NCI-H524 (cell line): ENCODE measurements at places on chromosomes 7 and 10.

DNA sequence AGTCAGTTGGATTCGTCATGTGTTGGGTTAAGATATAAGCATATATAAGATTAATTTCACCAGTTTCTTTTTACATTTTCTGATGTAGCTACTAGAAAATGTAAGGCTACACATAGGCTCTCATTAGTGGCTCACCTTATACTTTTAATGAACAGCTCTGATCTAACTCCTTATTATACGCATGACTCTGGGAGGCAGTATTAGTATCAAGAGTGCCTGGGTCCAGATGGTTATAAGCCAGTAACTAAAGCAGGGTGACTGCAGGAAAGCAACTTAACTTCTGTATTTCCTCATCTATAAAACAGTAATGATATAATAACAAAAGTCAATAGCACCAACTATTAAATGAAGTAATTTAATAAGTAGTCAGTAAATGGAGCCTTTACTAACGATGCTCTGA lies 1.4 kb upstream of the ELMO1 start:
- DNase-seq: peak; percentile 85

- peak; percentile 3 for DNase-seq
These were observed 108.6 kb downstream of the SRI start for GRCh38 chr7:88111140-88111743.

- no peak for DNase-seq
These were observed 87.2 kb downstream of the GSDME start for GRCh38 chr7:24669971-24670591.

GRCh38 chr7:143042159-143042789 lies 9.9 kb upstream of the OR6V1 start:
- peak; percentile 76 for DNase-seq

GRCh38 chr10:69057261-69057950 lies 30.5 kb upstream of the SRGN start:
- no peak for DNase-seq

- no peak for DNase-seq
These were observed 65.9 kb upstream of the FZD1 start for GRCh38 chr7:91198371-91198770.

DNA sequence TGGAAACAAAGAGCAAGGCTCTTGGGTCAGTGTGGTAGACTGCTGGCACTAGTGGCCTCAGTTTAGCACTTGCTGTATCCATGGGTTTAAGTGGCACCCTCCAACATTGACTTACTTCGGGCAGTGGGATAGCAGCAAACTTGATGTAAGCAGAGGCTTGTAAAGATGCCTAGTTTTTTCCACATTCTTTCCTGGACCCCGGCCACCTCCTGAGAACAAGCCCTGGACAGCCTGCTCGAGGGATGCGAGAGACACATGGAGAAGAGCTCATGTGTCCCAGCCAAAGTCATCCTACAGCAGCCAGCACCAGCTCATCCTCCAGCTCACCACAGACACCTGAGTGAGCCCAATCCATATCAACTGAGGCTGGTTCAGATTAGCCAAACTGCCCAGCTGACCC lies 142.7 kb upstream of the PCBD1 start:
- DNase-seq: no peak

- no peak for DNase-seq
These were observed 898.6 kb downstream of the KCNMA1 start for GRCh38 chr10:76738991-76739390.

DNA sequence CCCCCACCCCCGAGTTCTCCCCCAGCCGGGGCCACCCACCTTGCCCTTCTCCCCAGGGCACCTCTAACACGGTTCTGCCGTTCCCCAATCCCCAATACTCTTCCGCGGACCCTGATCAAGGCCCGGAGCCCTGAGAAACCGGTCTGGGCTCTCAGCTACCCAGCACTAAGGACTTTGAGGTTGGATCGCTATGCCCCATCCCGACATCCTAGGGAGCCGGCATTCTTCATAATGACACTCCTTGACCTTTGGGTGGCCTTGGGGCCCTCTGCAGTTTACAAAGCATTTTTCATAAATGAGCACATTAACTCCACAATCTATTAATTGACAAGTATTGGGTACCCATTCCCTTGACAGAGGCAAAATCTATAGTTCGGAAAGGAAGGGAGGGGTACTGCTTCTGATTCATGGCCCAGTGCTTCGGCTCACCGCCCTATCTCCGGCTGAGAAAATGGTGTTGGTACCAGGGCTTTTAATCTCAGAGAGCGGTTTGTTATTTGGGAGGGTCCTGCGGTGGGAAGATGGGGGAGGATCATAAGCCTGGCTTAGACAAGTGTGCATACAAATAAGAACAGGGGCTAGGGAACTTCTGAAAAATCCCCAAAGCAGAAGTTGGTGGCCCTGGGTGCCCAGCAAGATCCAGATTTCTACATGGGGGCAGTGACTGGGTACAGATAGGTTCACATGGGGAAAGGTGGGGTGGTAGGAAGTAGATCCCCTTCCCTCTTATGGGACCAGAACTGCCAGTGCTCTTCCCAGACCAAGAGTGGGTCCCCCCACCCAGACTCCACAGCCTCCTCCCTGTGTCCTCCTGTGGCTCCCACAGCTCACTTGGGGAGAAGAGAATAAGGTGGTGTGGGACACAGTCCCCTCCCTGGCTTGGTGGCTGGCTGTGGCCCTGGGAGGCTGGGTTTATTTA lies 3.2 kb downstream of the IMPDH1 start:
- no peak for DNase-seq

- DNase-seq: peak; percentile 59
These were observed 66.9 kb downstream of the BBS9 start for GRCh38 chr7:33196221-33196620.

DNA sequence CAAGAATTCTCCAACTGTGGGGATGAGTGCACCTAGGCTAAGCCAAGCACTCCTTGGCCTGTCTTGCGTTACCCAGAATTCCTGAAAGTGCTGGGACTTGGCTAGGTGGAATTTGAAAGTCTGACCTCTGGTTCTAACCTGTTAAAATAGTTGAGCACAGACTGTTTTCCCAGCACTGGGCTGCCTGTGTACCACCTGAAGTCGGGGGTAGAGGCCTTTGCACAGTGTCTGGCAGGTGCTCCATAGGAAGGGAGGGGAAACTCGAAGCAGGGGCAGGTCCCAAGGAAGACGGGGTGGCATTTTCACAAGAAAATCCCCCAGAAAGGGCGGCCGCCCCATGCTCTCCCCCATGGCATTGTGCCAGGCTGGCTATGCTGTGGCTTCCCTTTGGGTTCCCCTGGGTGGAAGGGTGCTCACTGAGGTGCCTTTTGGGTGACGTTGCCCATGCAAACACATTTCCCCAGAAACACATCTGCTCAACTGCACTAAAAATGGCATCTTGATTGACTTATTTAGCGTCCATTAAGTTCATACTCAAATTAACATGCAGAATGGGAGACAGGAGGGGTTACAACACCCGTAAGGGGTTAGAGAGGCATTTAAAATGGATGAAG lies 62.9 kb downstream of the SYPL1 start:
- no peak for DNase-seq

- no peak for DNase-seq
These were observed 213.3 kb upstream of the KCND2 start for GRCh38 chr7:120059641-120060040.

GRCh38 chr10:126160971-126161630 lies 227.2 kb downstream of the ADAM12 start:
- DNase-seq: peak; percentile 50

DNA sequence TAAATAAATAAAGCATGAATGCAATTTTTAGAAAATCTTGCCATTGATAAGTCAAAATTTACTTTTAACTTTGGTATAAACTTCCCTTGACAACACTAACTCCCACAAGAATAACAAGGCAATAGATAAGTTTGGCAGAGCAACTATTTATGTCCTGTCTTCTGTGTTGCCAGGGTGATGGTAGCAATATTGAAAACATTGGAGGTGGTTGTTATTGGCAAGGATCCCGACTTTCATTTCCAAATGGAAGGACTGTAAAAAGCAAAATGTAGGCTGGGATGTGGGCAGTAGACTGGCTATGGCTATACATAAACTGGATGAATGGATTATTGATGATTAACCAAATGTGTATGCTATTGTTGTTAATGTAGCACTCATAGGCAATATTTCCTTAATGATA lies 134.9 kb upstream of the CACNA2D1 start:
- DNase-seq: no peak

- peak; percentile 0 for DNase-seq
These were observed 4.1 kb downstream of the NHLRC2 start for GRCh38 chr10:113858541-113858940.

GRCh38 chr10:131178521-131179331 lies 132.8 kb downstream of the TCERG1L start:
- DNase-seq: peak; percentile 56

GRCh38 chr7:139799586-139799985 lies 21.8 kb upstream of the HIPK2 start:
- no peak for DNase-seq

GRCh38 chr10:57018452-57018851 lies 657.4 kb upstream of the ZWINT start:
- DNase-seq: no peak
